Uterus (tissue), 4 donors: ENCODE measurements at places on chromosomes 6 and 20.

- no peak for DNase-seq
Observed at GRCh38 chr20:62636446-62636845, 5.9 kb upstream of the SLCO4A1 start.

- DNase-seq = no peak
Observed at GRCh38 chr6:81767163-81767891, 14.8 kb upstream of the TENT5A start.

DNA sequence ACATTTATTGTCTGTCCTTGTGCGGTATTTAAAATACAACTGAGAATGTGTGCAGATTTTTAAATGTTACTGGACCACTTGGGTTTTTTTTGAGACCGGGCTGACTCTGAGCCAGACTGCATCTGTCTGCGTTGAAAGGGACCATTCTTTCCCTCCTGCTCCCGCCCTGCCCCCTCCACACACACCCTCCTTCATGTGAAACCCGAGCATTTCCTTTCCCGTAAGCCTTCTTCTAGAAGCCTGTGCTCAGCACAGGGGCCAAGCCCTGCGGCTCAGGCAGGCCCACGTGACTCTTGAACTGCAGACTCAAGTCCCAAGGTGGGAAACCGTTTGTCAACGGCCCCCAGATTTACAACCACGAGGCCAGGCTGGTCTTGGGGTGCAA is 82.7 kb upstream of the FOXC1 start:
- DNase-seq = no peak

- no peak for DNase-seq
Observed at GRCh38 chr6:132616677-132617076, 7.4 kb downstream of the TAAR2 start.

DNA sequence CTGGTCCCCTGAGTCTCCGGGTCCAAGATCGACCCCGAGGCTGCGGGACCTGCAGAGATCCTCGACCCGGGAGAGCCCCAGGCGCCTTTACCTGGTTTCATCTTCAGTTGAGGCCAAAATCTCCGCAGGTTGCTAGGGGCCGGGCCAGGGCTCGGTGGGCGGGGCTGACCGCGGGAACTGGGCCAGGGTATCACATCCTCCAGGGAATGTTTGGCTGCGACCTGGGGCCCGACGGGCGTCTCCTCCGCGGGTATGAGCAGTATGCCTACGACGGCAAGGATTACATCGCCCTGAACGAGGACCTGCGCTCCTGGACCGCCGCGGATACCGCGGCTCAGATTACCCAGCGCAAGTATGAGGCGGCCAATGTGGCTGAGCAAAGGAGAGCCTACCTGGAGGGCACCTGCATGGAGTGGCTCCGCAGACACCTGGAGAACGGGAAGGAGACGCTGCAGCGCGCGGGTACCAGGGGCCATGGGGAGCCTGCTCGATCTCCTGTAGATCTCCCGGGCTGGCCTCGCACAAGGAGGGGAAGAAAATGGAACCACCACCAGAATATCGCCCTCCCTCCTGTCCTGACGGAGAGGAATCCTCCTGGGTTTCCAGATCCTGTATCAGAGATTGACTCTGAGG is 53.8 kb upstream of the POLR1H start:
- DNase-seq = no peak
